ENCODE measurements at places on chromosomes 3 and 15. TPM values are rescaled to one million over a fixed set of nuclear protein-coding genes. Genes with fewer than 3 reads are reported as not detected.

GRCh38 chr3:88000853-88001252 is 58.0 kb downstream of the CGGBP1 start:
- no peak for DNase-seq
- H3K27me3 ChIP-seq, result no peaks in the 10 kb centered on the region

DNA sequence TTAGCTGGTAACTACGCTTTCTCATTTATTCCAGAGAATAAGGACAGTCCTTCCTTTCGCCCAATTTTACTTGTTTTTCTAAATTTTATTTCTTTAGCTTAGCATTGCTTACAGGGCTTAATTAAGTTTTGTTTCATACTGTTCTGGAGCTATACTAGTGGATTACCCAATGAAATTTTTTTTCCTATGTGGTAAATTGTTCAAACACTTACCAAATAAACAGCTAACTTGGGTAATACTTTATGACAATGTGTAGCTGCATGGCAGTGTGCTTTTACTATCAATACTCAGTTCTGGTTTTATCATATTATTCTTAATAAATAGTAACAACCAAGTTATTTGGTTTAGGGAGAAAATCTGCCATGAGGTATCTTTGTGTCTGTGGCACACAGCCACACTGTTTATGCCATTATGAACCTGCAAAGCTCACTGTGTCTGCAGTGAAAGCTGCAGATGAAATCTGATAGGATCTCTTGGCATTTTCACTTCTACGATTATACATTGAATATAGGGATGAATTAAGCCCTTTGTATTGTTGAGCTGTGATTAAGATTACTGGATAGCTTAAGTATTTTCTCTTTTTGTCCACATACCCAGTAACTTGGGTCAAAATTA is 37.2 kb downstream of the UBE2E2 start:
- no peaks in the 10 kb centered on the region for H3K27me3 ChIP-seq
- no peaks in the 10 kb centered on the region for H3K36me3 ChIP-seq
- no peak overlapping the region for H3K27ac ChIP-seq
- no peak for DNase-seq

- H3K4me3 ChIP-seq, result no peak overlapping the region
- H3K4me1 ChIP-seq, result peaks cover 56% of the 10 kb centered on the region
- peak overlapping the region; percentile 48 for H3K27ac ChIP-seq
Observed at GRCh38 chr3:16482194-16482769, 31.2 kb downstream of the RFTN1 start.

GRCh38 chr3:58349792-58350626 is 17.3 kb downstream of the PXK start:
- no peaks in the 10 kb centered on the region for H3K27me3 ChIP-seq
- H3K4me1 ChIP-seq, result peaks cover 15% of the 10 kb centered on the region
- H3K4me3 ChIP-seq, result no peak overlapping the region
- no peak for DNase-seq
- H3K36me3 ChIP-seq, result no peaks in the 10 kb centered on the region
- no peak overlapping the region for H3K27ac ChIP-seq

- no peak overlapping the region for H3K4me3 ChIP-seq
- H3K27ac ChIP-seq, result no peak overlapping the region
- no peaks in the 10 kb centered on the region for H3K27me3 ChIP-seq
- no peaks in the 10 kb centered on the region for H3K36me3 ChIP-seq
- no peak for DNase-seq
Observed at GRCh38 chr3:48426944-48427629, 2.8 kb downstream of the PLXNB1 start.

DNA sequence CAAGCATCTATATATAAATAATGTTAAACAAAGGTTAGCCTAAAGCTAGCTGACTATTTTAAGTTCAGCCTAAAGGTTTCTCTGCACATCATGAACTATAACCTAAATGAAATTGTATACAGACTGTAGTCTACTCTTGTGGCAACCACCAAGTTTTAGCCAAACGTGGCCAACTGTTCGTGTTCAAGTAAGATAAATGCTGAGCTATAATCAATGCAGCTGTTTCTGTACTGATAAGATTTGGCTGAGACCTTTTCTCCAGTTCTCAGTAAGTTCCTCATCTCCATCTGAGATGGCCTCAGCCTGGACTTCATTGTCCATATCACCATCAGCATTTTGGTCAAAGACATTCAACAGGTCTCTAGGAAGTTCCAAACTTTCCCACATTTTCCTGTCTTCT is 43.7 kb upstream of the IGSF10 start:
- DNase-seq, result no peak
- no peaks in the 10 kb centered on the region for H3K4me1 ChIP-seq
- H3K27me3 ChIP-seq, result no peaks in the 10 kb centered on the region
- no peak overlapping the region for H3K4me3 ChIP-seq

DNA sequence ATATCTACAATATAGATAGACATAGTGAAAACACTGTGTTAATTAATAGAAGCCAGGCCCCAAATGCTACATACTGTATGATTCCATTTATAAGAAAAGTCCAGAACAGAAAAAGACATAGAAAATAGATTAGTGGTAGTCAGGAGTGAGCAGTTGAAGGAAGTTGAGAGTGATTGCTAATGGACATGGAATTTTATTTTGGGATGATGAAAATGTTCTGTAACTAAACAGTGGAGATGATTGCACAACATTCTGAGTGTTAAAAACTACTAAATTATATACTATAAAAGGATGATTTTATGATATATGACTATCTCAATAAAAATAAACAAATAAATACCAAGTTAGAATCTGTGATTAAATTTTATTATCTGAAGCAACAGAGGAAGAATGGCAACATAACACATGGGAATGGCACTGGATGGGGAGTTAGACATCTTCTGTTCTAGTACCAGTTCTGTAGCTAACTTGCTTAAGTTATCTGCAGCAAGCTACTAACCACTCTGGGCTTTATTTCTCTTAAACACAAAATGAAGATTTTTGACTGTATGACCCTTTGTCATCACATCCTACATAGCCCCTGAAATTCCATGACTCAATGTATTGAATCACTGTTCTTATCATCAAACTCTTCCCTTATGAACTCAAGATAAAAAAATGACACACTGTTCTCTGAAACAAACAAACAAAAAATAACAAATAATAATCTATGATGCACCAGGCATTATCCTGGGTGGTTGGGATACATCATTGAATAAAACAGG is 612.7 kb downstream of the TBL1XR1 start:
- no peak overlapping the region for H3K27ac ChIP-seq
- H3K27me3 ChIP-seq, result no peaks in the 10 kb centered on the region
- H3K4me3 ChIP-seq, result no peak overlapping the region
- H3K36me3 ChIP-seq, result no peaks in the 10 kb centered on the region

DNA sequence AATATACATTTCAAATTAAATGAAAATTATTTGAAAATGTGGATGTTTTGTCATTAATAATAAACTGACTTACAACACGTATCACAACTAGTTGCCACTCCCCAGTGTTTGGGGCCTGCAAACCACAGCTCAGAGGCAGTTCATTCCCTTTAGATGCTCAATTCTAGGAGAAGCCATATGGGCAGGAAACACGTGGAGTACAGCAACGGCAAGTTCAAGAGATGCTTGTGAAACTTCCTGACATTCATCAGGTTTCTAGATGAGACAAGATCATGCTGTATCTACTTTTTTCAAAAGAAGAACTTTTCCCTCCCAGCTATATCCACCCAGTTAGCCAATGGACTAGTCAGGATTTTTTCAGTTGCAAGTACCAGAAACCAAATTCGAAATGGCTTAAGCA is 17.6 kb upstream of the PLA2G4D start:
- H3K4me1 ChIP-seq, result peaks cover 6% of the 10 kb centered on the region
- H3K36me3 ChIP-seq, result no peaks in the 10 kb centered on the region

- DNase-seq, result no peak
- H3K4me1 ChIP-seq, result no peaks in the 10 kb centered on the region
- no peaks in the 10 kb centered on the region for H3K36me3 ChIP-seq
- no peak overlapping the region for H3K4me3 ChIP-seq
- H3K27me3 ChIP-seq, result no peaks in the 10 kb centered on the region
Observed at GRCh38 chr15:61989667-61990066, 70.6 kb downstream of the VPS13C start.

GRCh38 chr3:13012221-13012691 is 61.0 kb downstream of the IQSEC1 start:
- H3K27me3 ChIP-seq, result no peaks in the 10 kb centered on the region
- DNase-seq, result peak; percentile 28
- peaks cover 4% of the 10 kb centered on the region for H3K36me3 ChIP-seq

GRCh38 chr15:66785637-66786036 is 83.6 kb downstream of the SMAD6 start:
- no peak for DNase-seq
- H3K27ac ChIP-seq, result no peak overlapping the region
- no peaks in the 10 kb centered on the region for H3K4me1 ChIP-seq
- H3K4me3 ChIP-seq, result no peak overlapping the region
- no peaks in the 10 kb centered on the region for H3K36me3 ChIP-seq
- H3K27me3 ChIP-seq, result no peaks in the 10 kb centered on the region

DNA sequence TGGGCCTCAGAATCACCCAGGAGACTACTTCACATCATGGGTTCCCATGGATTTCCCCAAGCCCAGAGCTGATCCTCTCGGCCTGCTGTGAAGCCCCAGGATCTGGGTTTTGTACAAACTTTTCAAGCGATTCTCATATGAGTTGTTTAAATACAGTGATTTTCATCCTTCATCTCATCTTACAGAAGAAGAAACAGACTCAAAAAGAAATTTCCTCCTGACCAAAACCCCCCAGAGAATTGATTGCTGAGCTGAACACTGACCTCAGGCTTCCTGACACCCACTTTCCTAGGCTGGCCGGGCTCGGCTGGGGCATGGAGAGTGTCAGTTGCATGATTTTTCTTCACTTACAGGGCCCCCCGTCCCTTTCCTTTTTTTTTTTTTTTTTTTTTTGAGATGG is 60.3 kb downstream of the BDH1 start:
- H3K4me1 ChIP-seq, result no peaks in the 10 kb centered on the region
- DNase-seq, result no peak
- H3K4me3 ChIP-seq, result no peak overlapping the region
- no peak overlapping the region for H3K27ac ChIP-seq

DNA sequence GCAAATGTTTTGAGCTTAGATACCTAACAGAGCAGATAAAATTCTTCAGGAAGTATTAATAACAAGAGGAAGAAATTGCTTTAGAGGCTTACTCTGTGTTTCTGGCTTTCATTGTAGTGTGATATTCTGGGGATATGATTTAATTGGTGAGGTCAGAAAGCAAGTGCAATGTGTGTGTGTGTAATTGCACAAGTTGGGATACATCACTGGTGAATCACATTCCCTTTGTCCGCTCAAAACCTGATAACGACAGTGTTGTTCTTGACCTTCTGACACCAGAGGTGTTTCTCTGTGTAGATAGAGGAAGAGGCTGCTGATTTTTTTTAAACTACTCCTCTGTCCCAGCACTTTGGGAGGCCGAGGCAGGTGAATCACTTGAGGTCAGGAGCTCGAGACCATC is 161.1 kb downstream of the CACNA2D3 start:
- no peak overlapping the region for H3K27ac ChIP-seq
- no peaks in the 10 kb centered on the region for H3K36me3 ChIP-seq
- H3K4me3 ChIP-seq, result no peak overlapping the region
- no peak for DNase-seq
- no peaks in the 10 kb centered on the region for H3K27me3 ChIP-seq
- H3K4me1 ChIP-seq, result no peaks in the 10 kb centered on the region

GRCh38 chr3:116020495-116020894 is 397.2 kb downstream of the GAP43 start:
- no peaks in the 10 kb centered on the region for H3K36me3 ChIP-seq
- H3K4me3 ChIP-seq, result no peak overlapping the region
- no peaks in the 10 kb centered on the region for H3K4me1 ChIP-seq
- H3K27ac ChIP-seq, result no peak overlapping the region
- no peaks in the 10 kb centered on the region for H3K27me3 ChIP-seq

DNA sequence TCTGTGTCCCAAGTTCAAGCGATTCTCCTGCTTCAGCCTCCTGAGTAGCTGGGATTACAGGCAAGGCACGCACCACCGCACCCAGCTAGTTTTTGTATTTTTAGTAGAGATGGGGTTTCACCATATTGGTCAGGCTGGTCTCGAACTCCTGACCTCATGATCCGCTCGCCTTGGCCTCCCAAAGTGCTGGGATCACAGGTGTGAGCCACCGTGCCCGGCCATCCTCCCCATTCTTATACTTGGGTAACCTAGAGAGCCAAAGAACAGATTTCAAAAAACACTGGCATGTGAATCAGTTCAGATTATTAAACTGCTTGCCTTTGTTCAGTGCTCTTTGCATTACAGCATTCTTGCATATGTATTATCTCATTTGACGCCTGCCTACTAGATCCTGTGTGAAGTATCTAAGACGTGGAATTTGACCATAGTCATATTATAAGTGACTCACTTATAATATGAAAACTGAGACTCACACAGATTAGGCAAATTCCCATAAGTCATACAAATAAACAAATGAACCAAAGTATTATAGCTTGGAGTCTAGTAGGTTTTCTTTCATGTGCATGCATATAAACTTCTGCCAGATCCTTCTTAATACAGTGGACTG is 123.5 kb downstream of the UNC13C start:
- no peak for DNase-seq
- H3K4me3 ChIP-seq, result no peak overlapping the region
- no peaks in the 10 kb centered on the region for H3K4me1 ChIP-seq
- no peaks in the 10 kb centered on the region for H3K36me3 ChIP-seq
- no peaks in the 10 kb centered on the region for H3K27me3 ChIP-seq

- DNase-seq, result no peak
- H3K4me1 ChIP-seq, result peaks cover 11% of the 10 kb centered on the region
- H3K27ac ChIP-seq, result no peak overlapping the region
- H3K36me3 ChIP-seq, result no peaks in the 10 kb centered on the region
- H3K4me3 ChIP-seq, result no peak overlapping the region
Observed at GRCh38 chr3:39294446-39295183, 14.8 kb upstream of the CX3CR1 start.

GRCh38 chr3:122356402-122356801 is 26.6 kb downstream of the MIX23 start:
- no peaks in the 10 kb centered on the region for H3K27me3 ChIP-seq
- no peak overlapping the region for H3K27ac ChIP-seq
- no peaks in the 10 kb centered on the region for H3K4me1 ChIP-seq
- H3K4me3 ChIP-seq, result no peak overlapping the region
- DNase-seq, result peak; percentile 12

Gene TKT
- total RNA-seq, result 87.9 TPM

Gene STT3B
- 145 TPM for total RNA-seq

Gene CDCP1
- 0.35 TPM for total RNA-seq

Gene GOLGA8H
- not detected for total RNA-seq

Gene SLC24A5
- total RNA-seq, result not detected

Gene PCOLCE2
- not detected for total RNA-seq

Gene SEC11A
- 85.0 TPM for total RNA-seq

Gene EFHB
- 1.5 TPM for total RNA-seq

Gene FANCD2OS
- not detected for total RNA-seq

Gene CHRNA7
- not detected for total RNA-seq

Gene GABRR3
- total RNA-seq, result 0.17 TPM

Gene GHSR
- total RNA-seq, result not detected

Gene POLG
- 148 TPM for total RNA-seq
